NCI-H446 (cell line): ENCODE measurements at places on chromosomes 1 and 21.

DNA sequence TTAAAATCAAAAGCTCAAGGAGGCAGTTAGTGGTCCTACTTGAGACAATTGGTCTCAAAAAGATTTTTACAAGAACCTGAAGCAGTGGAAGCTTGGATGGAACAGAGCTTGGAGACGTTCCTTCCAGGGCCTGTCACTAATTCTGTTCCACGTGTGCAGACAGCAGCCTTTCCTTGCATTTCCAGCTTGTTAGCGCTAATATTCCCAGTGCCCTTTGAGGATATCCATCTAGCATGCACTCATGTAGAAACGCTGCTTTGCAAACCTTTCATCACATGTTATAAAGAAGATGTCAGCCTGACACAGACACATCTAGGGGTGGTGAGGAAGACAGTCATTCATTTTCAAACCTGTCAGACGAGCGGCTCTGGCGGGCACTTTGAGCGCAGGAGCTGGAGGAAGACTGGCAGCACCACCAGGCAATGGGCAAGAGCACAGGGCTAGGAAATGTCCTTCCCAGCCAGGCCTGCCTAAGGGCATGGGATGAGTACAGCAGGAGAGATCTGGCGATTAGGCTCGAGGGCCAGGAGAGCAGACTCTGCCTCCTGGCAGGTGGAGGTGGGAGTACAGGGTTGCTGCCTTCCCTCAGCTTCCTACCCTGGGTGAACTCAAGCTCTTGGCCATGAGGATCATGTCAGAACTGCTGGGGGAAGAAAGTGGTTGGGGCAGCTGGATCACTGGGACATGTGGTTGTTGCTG is 55.5 kb downstream of the CASQ2 start:
- no peak for DNase-seq

DNA sequence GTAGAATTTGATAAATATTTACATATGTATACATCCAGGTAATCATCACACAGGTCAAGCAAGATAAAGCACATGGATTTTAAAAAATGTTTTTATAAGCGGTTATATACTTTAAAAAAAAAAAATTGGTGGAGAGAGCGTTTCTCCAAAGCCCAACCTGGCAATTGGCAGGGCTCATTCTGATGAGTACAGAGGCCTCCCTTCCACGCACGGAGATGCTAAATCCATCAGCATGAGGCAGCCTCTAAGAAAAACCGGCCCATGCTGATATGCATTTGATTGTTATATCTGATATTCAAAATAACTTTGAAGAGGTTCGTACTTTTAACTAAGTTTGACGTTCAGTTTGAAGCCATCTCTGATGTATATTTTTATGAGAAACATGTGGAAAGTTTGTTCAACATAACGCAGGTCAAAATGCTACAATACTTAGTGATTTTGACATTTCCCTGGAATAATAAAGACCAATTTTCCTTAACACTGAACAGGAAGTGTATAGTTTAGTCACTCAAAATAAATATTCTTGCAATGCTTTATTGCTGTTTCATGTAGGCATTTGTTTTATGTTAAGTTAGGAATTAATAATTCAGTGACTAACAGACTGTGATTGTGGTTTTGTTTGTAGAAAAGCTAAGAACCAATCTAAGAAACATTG is 151.7 kb downstream of the NR5A2 start:
- no peak for DNase-seq

DNA sequence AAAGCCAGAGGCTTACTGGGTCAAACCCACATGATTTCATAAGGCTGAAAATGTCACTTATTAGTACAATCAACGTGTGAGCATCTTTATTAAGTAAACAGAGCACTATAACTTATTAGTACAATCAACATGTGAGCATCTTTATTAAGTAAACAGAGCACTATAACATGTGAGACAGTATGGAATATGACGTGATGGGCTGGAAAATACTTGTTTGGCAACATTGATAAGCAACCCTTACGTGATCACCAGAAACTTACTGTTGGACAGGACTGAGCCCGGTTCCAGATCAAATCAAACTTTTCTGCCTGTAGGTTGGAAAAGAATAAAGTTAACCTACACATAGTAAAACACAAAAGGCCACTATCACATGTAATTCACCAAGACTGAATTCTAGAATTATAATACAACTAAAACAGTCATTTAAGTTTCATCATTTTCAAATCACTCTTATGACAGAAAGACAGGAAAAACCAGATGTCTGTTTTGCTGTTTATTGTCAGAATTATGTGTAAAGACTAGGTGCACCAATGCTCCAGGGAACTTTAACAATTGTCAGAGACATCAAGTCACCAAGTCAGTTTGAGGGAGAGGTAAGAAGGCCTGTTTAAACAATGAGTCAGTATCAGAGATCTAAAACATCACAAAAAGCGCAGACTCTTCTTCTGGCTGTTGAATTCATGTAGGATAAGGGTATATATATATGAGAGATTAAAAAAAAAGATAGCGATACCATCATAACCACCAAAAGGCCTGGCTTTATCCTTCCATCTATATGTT is 15.7 kb downstream of the ATPAF1 start:
- DNase-seq: no peak

- DNase-seq: no peak
Observed at GRCh38 chr1:226643611-226644540, 95.2 kb downstream of the ITPKB start.

DNA sequence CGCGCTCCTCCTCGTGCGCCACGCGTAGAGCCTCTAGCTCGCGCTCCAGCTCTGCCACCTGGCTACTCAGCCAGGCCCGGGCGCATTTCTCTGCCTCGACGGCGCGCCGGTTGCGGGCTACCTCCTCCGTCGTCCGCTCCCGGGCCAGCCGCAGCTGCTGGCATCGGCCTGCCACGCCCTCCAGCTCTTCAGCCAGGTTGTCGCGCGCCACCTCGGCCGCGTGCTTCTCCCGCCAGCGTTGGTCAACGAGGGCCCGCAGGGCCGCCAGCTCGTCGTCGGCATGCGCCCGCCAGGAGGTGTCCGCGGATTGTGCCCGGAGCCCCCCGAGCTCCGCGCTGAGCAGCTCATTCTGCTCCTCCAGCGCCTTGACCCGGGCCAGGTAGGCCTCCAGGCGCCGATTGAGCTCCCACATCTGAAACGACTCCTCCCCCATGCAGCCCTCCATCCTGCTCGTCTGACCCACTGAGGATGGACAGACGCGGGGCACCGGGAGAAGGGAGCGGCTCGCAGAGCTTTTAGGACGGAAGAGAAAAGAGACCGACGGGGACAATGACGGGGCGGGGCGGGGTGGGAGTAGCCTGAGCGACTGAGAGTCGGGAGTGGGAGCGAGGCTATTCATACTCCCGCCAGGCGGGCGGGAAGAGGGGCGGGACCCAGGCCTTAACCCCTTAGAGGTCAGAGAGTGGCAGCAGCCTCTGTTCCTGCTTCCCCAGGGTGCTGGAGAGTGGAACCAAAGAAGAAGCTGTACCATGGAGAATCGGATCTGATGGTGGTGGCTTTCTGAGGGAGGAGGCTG is at the start of gene NES:
TSS of gene NES (minus strand) at position 588 of the 796 bp plus-strand sequence. CDS start at position 445, 143 bp downstream.
- DNase-seq: no peak

GRCh38 chr1:212762234-212762633 is 29.3 kb downstream of the NSL1 start:
- DNase-seq: no peak

- no peak for DNase-seq
Observed at GRCh38 chr1:113849072-113849471, 22.4 kb downstream of the PTPN22 start.

DNA sequence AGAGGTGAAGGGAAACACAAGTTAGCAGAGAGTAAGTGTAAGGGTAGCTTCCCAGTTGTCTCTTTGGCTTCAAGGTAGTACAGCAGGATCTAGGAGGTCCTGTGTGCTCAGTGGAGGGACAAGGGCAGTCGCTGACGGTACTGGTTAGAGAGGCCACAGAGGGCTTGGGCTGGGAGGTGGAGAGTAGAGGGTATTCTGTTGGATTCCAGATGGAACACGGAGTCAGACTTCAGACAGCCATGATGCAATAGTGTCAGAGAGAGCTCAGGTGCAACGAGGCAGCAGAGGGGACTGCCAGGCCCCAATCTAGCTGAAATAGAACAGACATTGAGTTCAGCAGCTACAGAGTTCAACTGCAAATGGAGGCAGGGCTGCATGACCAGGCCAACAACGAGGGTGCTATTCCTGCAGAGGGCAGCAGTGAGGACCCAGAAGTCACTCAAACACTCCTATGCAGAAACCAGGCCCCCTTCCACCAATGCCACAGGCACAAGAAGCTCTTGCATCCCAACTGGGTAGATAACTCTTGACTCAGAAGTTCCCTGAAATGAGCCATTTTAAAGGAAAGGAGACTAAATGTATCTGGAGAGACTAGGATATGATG is 325.0 kb upstream of the ESRRG start:
- no peak for DNase-seq

DNA sequence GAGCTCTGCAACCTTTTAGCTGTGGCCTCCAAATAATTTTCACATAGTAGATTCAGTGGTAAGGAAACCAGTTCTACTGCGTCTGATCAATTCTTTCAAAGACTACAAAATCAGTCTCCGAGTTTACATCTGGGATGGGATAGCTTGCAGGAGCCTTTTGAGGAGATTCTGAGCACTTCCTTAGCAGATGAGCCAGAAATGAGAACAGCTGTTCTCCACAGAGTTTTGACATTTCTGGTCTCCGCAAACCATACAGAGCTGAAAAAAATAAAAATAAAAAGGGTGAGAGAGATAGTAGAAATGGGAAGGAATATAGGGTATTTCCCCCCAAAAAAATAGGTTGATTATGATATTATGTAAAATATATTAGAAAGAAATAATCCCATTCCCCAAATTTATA is 119.3 kb downstream of the LYPLAL1 start:
- DNase-seq: no peak

DNA sequence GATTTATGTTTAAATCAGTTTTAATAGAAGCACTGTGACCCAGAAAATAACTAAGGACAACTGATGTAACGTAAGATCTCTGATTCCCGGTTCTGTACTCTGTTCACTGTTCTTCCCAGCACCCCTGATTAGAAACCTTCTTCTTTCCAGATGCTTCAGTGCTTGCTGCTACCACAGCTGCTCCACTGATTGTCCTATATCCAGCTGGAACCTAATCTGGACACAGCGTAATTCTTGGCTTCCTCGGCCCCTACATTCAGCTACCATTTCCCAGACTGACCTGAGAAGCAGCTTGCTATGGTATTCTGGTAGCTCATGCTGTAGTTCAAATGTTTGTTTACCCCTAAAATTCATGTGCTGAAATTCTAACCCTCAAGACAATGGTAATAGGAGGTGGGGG is 302.7 kb downstream of the GRIK1 start:
- DNase-seq: no peak

GRCh38 chr1:108664481-108664880 is 3.6 kb upstream of the HENMT1 start:
- DNase-seq: peak; percentile 92

DNA sequence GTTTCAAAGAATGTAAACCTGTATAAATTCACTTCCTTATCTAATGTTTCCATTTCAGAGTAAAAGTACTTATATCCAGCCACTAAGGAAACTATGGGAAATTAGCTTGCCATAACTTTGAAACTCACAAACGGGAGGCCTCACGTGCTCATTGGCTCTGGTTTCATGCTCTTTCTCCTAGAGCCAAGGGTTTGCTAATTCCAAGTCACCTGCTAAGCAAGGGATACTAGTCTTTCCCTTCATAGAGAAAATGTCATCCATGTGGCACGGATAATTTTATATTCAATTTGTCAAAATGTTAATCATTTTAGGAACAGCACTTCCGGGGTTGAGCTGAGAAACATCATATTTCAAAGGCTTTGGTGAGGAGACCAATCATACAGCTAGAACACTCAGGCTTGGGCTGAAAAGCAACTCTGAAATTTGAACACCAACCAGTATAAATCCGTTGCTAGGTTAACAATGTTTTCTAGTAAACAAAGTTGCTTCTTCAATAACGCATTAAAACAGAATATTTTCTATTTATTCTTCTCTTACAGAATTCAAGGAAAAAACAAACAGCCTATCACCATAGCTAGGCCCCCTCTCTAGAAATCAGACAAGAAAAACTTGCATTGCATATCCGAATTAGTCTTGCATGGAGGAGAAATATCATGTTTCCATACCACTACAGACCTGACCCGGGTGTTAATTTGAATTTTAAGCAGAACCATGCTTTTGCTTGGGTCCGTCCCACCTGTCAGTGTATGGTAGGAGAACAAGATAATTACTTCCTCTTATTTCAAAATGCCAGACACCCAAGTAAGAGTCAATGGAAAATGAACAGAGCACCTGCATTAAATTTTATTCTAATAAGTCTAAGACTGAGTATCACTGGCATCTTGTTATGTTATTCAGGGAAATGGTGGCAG is 196.1 kb upstream of the ESRRG start:
- DNase-seq: no peak

DNA sequence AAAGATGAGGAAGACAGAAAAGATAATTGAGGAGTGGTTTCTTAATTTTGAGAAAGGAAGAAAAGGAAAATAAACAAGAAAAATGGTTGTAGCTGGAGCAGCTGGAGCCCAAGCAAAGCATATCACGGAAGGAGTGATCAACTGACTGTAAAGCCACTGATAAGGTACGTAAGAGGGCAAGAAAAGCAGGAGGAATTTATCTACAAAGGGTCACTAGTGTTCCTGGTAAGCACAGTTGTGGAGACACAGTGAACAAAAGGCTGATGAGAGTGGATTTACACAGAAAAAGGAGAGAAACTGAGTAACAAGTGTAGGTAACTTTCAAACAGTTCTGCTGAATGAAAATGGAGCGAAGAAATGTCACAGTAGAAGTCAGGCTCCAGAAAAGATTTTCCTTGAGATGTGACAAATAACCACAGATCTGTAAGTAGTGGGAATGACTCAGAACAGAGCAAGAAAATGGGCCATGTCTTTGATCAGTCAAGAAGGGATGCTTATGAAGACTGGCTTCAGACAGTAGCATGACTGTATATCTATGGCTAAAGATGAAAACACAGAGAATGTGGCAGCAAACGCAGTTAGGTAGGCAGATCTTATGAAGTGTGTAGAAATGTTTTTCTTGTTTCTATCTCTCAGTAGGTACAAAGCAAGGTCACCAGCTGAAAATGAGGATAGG is 45.6 kb upstream of the RBM34 start:
- DNase-seq: no peak

DNA sequence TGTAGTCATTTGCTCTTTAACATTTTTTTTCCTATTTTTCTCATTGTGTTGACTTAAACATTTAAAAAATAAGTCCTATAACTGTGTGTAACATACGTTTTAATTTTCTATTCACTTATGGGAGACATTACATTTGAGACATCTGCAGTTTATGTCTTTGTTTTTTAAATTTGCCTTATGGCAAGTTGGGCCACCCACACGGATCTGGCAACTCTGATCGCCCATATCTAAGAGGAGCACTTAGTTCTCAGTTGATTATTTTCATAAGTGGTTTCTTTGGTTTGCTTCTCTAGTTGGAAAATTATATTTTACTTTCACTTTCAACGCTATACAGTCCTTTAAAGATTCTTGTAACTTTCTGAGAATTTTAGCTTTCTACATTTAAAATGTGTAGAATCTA is 13.8 kb upstream of the ZNF124 start:
- DNase-seq: no peak

- DNase-seq: no peak
Observed at GRCh38 chr1:118982266-118982665, 5.9 kb downstream of the TBX15 start.

DNA sequence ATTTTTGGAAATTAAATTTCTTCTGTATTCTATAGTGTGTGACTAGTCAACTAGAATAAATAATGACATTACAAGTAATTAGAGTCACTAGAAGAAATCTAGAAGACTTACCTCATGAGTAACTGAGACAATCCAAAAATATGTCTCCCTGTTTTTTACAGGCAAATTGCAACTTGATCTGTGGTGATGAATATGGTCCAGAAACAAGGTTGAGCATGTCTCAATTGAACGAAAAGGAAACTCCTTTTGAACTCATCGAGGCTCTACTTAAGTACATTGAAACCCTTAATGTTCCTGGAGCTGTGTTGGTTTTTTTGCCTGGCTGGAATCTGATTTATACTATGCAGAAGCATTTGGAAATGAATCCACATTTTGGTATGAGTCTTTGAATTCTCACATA is 36.7 kb downstream of the DHX9 start:
- no peak for DNase-seq
